GM23338 (cell line): ENCODE measurements at places on chromosomes 5 and 9. TPM values are rescaled to one million over a fixed set of nuclear protein-coding genes. Genes with fewer than 3 reads are reported as not detected.
A peak's percentile ranks its signal among the peaks of the same experiment; 100 is the strongest.

GRCh38 chr9:121399126-121399882 is 29.3 kb upstream of the STOM start:
- DNase-seq, result no peak

- DNase-seq, result no peak
Observed at GRCh38 chr9:19809422-19810269, 20.8 kb upstream of the SLC24A2 start.

- DNase-seq, result peak; percentile 79
Observed at GRCh38 chr5:130109152-130109551, 204.9 kb downstream of the CHSY3 start.

GRCh38 chr9:27209034-27209433 is 87.9 kb downstream of the EQTN start:
- no peak for DNase-seq

GRCh38 chr5:32387211-32387610 is 57.3 kb downstream of the ZFR start:
- no peak for DNase-seq

GRCh38 chr9:126793686-126794417 is 11.0 kb upstream of the ZBTB43 start:
- no peak for DNase-seq

GRCh38 chr9:38641985-38642864 is 21.8 kb upstream of the ANKRD18A start:
- DNase-seq, result peak; percentile 81

GRCh38 chr5:168292786-168293696 is 1.6 kb downstream of the WWC1 start:
- DNase-seq, result peak; percentile 54

DOK3 gene
- total RNA-seq, result 4.9 and 11.1 TPM in 2 replicates

- no peak for DNase-seq
Observed at GRCh38 chr5:151030379-151030778, 10.0 kb downstream of the GPX3 start.

DNA sequence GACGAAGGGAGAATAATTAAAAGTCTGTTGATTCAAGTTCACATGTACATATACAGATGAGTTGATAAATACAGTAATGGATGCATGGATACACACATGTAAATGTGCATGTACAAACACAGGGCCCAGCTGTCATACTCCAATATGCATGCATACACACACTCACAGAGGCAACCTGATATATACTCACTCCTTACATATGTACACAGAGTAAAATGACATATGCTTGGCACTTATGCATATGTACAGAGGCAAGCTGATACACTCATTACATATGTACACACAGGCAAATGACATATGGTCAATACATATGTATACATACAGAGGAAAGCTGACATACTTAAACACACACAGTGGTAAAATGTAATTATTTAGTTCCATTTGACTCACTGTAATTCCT is 7.2 kb upstream of the TMEFF1 start:
- DNase-seq, result no peak
